ENCODE measurements at places on chromosomes 4 and X.
A peak's percentile ranks its signal among the peaks of the same experiment; 100 is the strongest.

GRCh38 chr4:26141911-26142638 lies 178.7 kb upstream of the RBPJ start:
- no peak for DNase-seq

- no peak for DNase-seq
These were observed 150.3 kb downstream of the MSL3 start for GRCh38 chrX:11908371-11908770.

DNA sequence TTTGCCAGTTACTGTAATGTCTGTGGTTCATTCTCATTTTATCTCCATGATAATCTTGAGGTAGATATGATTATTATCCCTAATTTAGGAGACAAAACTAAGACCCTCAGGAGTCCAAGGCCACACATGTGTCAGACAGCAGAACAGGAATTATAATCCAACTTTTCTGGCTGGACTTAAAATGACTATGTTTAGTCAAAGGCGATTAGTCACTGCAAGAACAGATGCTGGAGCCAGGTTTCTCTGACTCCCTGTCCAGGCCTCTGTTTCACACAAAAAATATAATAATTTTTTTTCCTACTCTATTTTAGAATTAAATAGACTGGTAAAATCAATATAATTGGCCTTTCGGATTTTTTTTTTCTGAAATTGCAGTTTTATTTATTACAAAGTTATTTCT lies 56.7 kb upstream of the TMEM131L start:
- no peak for DNase-seq

DNA sequence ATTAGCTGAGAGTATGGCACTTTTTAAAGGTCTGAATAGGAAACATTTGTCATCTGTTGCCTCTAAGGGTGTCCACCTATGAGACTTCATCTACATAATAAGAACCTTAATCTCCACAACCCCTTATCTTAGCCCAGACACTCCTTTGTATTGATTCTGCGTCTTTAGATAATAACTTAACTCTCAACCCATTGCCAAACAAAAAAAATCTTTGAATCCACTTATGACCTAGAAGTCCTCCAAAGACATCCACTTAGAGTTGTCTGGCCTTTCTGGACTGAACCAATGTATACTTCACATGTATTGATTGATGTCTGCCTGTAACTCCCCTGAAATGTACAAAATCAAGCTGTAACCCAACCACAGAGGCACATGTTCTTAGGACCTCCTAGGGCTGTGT lies 66.0 kb upstream of the CHRNA9 start:
- DNase-seq = no peak

GRCh38 chr4:2829933-2830451 lies 13.7 kb upstream of the ADD1 start:
- no peak for DNase-seq

- no peak for DNase-seq
These were observed 510.6 kb upstream of the DIPK2B start for GRCh38 chrX:45711231-45711630.

DNA sequence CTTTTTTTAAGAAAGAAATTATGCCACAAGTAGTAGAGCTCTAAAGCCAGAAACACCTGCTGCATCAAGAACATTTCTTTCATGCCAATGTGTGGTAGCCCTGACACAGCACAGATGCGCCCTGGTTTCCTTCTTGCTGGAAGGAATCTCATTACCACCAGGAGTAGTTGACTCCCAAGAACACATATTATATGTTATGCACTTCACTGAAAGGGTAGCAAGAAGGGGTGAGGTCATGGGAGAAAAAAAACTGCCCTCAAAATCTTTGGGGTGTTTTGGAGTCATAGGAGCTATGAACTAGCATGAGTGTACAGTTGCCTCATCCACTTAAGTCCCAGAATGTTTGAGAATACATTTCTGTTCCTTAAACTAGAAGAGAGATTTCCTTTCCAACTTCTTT lies 185.8 kb upstream of the C1QTNF7 start:
- no peak for DNase-seq

GRCh38 chr4:26762650-26763049 lies 98.0 kb upstream of the STIM2 start:
- no peak for DNase-seq

DNA sequence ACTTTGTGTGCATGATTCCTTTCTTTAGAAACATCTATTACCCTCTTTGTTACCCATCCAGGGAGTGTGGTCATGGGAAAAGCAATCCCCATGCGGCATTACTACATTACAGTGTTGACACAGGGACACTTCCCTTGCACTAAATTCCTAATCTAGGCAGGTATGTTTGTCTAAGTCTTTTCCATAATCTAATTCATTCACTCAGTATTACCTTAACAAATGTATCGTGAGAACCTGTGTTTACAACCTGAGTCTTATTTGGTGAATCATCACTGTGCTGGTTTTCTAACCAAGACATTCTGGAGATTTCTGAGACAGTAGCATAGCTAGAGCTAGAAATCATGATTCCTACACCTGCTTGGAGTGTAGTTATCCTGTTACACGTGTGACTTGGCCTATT lies 326.8 kb downstream of the BMPR1B start:
- DNase-seq = no peak

DNA sequence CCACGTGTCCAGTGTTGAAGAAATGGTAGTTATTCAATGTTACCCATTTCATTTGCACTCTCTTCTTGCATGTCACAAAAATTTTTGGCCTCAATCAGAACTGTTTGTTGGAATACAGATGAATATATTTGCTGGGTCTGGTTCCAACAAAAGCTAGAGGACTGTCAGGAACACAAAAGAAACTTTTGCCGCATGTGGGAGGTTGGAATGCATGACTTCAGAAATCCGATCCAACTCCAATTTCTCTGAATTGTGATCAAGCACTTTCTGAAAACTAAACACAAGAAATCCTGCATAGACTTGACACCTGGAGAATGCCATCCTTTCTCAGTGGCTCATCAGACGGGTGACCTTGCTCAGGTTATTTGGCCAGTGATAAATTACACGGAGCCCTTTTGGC lies 15.4 kb downstream of the SETD7 start:
- DNase-seq = no peak

- DNase-seq = no peak
These were observed 1.6 kb downstream of the BANK1 start for GRCh38 chr4:101792056-101792590.

GRCh38 chr4:17794730-17795129 lies 13.3 kb upstream of the FAM184B start:
- DNase-seq = no peak

- no peak for DNase-seq
These were observed 61.5 kb downstream of the SORCS2 start for GRCh38 chr4:7253837-7254236.

DNA sequence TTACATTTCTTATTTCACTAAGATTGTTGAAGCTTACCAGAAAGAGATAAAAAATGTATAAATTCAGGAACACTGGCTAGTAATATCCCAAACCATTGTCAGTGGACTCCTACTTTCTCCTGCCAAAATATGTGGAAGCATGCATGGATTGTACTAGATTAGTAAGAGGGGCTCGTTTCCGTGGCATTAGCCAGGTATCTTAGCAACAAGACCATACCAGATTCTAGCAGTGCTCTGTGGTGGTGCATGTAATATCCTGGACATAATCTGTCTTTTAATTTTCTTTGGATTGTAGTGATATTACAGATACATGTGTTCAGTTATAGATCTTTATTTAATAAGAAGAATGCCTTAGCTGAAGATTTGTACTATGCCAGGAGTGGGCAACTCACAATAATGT lies 371.9 kb upstream of the PITX2 start:
- DNase-seq = no peak

DNA sequence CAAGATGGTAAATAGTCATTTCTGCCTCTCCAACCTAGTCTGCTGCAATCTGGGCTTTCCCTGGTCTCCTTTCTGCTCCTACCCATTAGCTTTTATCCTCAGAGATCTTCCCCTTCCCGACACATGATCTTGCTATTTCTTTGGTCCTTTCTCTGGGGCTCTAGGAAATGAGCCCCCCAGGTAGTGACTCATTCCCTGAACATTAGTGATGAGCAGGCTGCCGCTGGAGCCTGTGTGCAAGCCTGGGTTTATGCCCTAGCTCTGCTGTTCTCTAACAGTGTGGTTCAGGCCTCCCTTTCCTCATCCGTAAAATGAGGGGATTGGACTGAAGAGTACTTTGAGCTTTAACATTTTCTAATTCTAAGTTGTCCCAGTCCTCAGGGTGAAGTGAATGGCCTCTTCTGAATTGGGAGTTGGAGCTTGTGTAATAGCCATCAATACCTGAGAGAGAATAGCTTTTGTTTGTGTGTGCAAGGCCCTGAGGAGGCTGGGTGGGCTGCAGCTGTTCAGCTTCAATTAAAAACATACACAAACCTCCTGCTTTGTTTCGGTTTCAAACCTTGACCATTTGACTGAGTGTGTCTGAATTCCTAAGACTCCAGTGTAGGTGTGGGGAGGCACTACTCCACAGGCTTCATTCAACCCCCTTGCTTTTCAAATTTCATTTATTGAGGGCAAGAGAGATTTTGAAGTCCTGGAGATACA lies 115.6 kb upstream of the SCML1 start:
- no peak for DNase-seq

- no peak for DNase-seq
These were observed 111.7 kb upstream of the TAPT1 start for GRCh38 chr4:16337936-16338335.

- DNase-seq = no peak
These were observed 3.8 kb downstream of the GABRE start for GRCh38 chrX:151970661-151971060.

DNA sequence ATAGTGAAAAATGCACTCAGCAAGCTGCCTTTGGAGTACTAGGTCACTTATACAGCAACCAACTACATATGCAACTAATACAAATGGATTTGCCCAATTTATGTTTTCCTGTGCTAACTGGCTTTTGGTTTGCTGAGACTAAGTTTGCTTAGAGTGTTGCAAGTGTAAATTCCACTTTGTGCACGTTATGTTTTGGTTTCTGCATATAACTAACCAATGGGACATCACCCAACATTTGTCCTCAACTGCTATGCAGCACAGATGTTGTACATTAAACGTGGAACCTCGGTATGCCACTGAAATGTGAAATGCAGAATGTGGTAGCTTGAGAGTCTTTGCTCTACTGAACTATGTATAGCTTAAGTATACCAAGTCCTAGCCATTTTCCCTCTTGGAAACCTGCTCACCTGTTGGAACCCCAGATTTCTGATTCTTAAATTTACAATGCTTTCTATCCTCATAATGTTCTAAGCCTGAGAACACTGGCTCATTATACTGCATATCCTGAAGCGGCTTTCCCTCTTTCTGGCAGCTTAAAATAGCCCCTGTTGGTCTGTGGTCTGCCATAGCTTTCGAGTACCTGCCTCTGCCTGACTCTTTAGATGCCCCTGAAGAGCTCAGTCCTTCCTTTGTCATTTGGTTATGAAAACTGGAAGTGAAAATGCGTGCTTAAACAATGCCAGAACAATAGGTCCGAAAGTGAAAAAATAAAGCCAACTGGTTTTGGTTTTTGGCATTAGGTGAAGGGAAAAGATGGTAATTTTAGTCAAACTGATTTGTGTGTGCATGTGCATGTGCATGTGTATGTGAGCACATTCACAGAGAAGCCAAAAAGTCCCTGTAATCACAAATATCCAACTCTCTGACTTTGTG lies 158.0 kb downstream of the SH2D1A start:
- no peak for DNase-seq

DNA sequence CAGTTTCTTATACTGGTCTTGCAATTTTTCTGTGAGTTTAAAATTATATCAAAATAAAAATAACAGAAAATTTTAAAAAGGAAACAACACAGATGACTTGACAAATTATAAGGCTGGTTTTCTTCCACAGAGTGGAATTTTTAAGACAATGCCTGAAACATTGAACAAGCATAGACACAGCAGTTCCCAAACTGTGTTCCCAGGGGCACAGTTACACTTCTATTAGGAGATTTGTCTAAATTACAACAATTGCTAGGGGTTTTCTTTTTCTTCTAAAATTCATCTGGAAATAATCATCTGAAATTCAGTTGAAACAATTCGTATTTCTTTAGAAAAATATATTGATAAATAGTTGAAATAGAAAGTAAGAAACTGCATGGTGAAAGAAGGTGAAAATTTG lies 26.2 kb downstream of the PDE5A start:
- DNase-seq = no peak

GRCh38 chrX:129802863-129803262 lies 23.1 kb downstream of the SASH3 start:
- DNase-seq = no peak

DNA sequence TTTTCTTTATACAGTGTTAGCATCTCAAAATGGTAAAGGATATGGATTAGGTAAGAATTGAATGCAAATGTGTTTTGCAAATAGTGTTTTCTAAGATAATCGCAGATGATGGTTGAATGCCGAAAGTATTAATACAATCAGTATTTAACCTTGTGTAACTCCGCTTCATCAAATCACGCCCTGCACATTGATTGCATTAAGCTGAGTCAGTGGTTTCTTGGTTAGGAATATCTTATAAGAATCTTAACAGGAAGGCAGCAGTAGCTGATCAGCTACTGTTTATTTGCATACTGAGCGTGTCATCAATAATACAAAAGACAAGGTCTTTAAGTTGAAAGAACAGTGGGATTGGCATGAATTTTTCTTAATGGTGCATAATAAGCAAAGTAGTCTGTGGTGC lies 545.4 kb downstream of the RPA4 start:
- DNase-seq = no peak

DNA sequence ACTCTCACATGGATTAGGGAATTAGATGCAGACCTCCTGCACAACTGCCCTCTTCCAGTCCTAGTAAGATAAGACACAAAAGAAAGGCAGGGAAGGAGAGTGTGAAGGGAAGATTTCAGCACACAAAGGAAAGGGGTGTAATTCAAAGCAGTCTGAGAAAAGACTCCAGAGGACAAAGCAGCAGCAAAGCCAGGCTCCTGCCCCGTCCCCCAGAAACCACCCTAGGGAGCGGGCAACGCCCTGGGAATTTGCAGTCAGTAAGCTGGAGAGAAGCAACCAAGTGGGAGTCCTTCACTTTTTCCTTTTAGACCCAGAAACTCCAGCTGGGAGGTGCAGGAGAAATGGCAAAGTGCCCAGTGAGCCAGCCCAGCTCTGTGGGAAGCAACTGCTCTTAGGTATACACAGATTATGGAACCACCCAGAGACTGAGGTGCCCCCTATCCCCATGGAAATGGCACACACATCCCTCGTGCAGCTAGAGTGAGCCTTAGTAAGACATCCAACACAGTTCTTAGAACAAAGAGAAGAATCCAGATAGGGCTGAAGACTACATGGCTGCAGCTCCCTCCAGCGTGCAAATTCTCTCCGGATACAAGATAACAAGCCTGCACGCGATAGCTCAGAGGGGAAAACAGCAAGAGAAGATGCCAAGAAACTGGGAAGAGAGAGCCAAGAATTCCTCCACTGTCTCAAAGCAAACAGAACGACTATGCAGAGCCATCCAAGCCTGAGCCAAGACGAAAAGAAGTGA lies 26.5 kb upstream of the IRAK1 start:
- no peak for DNase-seq

- no peak for DNase-seq
These were observed 14.3 kb downstream of the CCDC160 start for GRCh38 chrX:134251241-134251640.

GRCh38 chrX:107725761-107726555 lies 49.6 kb downstream of the TSC22D3 start:
- DNase-seq = no peak

GRCh38 chr4:141376769-141377168 lies 156.1 kb downstream of the ZNF330 start:
- DNase-seq = no peak

GRCh38 chr4:112277220-112277619 lies 8.5 kb downstream of the TIFA start:
- no peak for DNase-seq

GRCh38 chr4:127778102-127778501 lies 4.0 kb upstream of the HSPA4L start:
- DNase-seq = peak; percentile 12

Data from progenitor cell of endocrine pancreas (in vitro differentiated cells).